ENCODE measurements at places on chromosomes 11 and 22. TPM values are rescaled to one million over a fixed set of nuclear protein-coding genes. Genes with fewer than 3 reads are reported as not detected.

The GGTLC3 gene
- not detected for total RNA-seq

The TBRG1 gene
- total RNA-seq: 30.0 TPM

The TEF gene
- total RNA-seq: 3.2 TPM

The FXYD6 gene
- 0.53 TPM for total RNA-seq

The MIEF1 gene
- 23.0 TPM for total RNA-seq

The GAS2 gene
- total RNA-seq: 1.6 TPM

The TECTA gene
- total RNA-seq: 0.41 TPM

The ST14 gene
- not detected for total RNA-seq

The ART1 gene
- not detected for total RNA-seq

The ACR gene
- total RNA-seq: 0.45 TPM

The APOL1 gene
- total RNA-seq: 38.4 TPM

The POU2AF3 gene
- not detected for total RNA-seq

The SCGB1C1 gene
- not detected for total RNA-seq

The APOA1 gene
- total RNA-seq: not detected

The LRRC56 gene
- 2.7 TPM for total RNA-seq

The MS4A1 gene
- total RNA-seq: not detected

The PARVB gene
- total RNA-seq: 21.2 TPM

The OR10A5 gene
- total RNA-seq: not detected

Data from chondrocyte (in vitro differentiated cells).